ENCODE measurements at places on chromosomes 2 and 18.

DNA sequence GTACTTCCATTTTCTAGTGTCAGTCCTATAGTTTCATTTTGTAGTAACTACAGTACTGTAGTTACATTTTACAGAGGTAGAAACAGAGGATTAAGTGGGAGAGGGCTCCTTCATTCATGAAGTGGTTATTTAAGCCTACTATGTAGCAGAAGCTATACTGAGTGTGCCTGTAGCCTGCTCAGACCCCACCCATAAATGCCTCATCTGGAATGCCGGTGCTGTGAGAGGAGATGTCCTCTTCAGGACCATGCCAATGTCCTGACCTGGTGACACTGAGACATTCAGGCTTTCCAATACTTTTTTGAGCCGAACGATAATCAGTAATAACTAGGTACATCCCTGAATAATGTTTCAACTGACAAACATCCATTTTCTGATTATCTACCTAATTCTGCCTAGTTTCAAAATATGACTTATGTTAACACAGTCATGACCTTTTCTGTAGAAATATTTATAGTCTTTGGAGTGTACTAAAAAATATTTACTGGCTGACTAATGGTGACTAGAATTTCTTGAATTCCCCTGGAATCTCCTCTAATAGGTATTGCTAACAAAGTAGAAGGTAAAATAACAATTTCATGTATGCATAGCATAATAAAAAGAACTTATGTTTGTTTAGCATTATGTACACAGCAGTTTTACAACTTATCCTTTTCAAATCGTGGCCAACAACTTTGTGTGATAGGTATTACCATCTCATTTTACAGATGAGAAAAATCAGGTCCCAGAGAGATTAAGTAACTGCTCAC lies 10.2 kb upstream of the ARHGAP28 start:
- DNase-seq = no peak

- no peak for DNase-seq
These were observed 46.1 kb downstream of the SPATS2L start for GRCh38 chr2:200352636-200353035.

- no peak for DNase-seq
These were observed 41.3 kb downstream of the PTPN2 start for GRCh38 chr18:12842459-12843380.

DNA sequence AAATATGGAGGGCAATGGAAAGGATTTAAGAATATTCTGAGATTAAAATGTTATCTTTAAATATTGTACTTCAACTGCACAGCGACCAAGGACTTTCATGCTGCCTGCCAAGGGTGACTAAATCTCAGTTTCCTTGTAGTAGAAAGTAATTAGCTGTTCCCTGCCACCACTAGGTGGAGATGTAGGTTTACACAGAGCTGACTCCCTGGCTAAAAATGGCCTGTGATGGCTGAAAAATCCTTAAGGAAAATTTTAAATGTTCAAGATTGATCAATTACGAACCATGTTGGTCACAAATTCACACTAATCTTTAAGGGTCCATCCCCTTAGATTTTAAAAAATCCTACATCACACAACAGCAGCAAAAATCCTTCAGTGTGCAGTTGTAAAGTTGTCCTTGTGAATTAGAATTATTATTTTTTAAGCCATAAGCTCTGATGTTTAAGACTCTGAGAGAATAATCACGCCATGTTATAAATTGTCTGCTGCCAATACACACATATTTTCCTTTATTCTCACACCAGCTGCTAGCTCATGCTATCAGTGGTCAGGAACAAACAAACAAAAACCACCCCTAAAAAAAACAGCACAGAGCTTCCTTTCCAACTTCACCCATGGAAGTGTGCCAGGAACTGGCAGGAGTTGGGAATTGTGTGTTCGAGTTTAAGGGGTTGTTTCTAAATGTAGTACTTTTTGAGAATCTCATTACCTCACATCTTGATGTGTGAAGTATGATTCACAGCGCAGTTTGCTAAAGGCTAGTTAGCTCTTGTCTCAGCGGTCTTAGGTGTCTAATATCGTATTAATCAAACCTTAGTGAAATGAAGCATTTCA lies 399.8 kb downstream of the TMEM182 start:
- DNase-seq = no peak

- DNase-seq = no peak
These were observed 12.3 kb downstream of the CRIM1 start for GRCh38 chr2:36367895-36368353.

GRCh38 chr2:239298116-239298804 lies 102.6 kb downstream of the HDAC4 start:
- peak; percentile 38 for DNase-seq

DNA sequence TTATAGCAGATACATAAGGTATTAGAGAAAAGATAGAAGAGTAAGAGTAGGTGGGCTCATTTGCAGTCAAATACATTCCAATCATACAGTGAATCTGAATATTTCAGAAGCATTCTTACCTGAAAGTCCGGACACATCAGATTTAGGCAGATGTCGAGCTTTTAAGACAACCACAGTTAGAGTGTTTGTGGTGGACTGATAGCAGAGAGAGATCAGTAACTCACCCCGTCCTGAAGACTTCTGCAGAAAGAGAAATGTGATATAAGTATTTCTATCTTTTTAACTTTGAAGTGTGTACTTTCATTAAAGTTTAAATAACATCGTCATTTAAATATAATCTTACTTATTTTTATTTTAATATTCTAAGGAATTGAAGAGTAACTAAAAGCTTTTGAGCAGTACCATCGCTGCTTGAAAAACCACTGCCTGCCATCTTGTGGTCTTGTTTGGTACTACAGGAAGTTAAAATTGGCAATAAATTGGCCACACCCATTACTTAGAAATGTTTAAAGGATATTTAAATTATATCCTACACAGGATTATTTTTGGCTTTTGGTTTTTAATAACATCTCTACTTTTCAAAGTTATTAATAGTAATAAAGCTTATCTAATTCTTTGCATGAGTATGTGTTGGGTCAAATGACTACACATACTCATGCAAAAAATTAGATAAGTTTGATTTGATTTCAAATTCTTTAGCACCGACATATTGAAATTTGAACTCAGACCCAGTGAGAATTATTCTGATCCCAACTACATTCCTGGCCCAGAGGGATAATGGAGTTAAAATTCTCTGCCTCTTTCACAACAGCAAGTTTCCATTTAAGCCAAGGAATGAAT lies 5.5 kb downstream of the SYT4 start:
- no peak for DNase-seq

- DNase-seq = peak; percentile 34
These were observed 42.1 kb downstream of the BMP10 start for GRCh38 chr2:68828887-68829708.

GRCh38 chr2:212930556-212931260 lies 220.7 kb downstream of the IKZF2 start:
- no peak for DNase-seq

DNA sequence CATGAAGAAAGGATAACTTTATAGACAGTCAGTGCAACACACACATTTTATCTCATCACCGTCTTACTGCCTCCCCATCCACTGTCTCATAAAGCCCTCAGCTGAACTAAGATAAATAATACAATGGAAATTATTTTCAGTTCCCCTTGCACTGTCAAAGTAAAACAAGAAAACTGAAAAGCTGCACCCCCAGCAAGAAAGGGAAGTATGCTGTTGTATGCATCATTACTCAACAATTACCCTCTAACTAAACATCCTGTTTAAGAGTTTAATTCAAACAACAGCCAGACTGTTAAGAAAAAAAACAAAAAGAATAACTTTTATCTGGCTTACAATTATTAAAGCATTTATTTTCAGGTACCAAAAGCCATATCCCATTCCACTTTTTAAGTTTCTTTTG lies 25.0 kb downstream of the MPPE1 start:
- DNase-seq = no peak

DNA sequence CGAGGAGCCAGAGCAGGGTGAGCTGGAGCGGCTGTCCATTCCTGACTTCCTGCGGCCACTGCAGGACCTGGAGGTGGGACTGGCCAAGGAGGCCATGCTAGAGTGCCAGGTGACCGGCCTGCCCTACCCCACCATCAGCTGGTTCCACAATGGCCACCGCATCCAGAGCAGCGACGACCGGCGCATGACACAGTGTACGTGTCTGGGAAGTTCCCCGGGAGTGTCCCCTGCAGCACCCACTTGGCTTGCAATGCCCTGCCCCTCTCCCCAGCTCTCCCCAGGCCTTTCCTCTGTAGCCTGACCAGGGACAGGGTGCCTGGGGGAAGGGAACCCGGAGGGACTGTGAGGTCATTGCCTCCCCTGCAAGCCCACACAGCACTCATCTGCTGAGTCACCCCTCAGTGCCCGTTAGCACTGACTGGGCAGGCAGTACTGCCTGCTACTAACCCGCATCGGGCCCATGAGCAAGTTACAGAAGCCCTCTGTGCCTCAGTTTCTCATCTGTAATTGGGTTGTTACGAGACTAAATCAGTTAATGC lies 29.4 kb upstream of the GMPPA start:
- no peak for DNase-seq

- no peak for DNase-seq
These were observed 136.4 kb downstream of the HDAC4 start for GRCh38 chr2:239264492-239264837.

GRCh38 chr2:205612636-205613035 lies 69.7 kb upstream of the NRP2 start:
- no peak for DNase-seq

DNA sequence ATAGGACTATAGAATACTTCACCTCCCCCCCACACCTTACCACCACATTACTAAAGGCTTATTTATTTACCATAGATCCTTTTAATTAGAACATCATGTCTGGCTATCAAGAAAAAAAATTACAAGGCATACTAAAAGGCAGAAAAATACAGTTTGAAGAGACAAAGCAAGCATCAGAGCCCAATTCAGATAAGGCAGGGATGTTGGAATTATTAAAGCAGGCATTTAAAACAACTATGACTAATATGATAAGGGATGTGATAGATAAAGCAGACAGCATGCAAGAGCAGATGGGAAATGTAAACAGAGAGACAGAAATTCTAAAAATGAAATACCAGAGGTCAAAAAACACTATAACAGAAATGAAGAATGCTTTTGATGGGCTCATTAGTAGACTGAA lies 55.4 kb upstream of the SMIM21 start:
- DNase-seq = no peak

GRCh38 chr18:32243358-32243757 lies 53.5 kb downstream of the MEP1B start:
- DNase-seq = no peak

DNA sequence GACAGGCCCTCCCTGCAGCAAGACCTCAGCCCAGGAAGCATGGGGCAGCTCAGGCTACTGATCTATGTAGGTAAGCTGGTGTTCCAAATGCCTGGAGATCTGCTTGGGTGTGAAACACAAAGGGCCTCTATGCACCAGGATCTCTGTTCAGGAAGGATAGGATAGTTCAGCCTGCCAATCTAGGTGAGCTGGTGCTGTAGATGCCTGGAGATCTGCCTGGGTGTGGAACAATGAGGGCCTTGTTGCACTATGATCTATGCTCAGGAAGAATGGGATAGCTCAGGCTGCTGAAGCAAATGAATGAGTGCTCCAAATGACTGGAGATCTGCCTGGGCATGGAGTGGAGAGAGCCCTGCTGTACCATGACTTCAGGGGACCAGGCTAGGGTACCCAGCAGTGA lies 48.9 kb upstream of the MYL1 start:
- DNase-seq = no peak

DNA sequence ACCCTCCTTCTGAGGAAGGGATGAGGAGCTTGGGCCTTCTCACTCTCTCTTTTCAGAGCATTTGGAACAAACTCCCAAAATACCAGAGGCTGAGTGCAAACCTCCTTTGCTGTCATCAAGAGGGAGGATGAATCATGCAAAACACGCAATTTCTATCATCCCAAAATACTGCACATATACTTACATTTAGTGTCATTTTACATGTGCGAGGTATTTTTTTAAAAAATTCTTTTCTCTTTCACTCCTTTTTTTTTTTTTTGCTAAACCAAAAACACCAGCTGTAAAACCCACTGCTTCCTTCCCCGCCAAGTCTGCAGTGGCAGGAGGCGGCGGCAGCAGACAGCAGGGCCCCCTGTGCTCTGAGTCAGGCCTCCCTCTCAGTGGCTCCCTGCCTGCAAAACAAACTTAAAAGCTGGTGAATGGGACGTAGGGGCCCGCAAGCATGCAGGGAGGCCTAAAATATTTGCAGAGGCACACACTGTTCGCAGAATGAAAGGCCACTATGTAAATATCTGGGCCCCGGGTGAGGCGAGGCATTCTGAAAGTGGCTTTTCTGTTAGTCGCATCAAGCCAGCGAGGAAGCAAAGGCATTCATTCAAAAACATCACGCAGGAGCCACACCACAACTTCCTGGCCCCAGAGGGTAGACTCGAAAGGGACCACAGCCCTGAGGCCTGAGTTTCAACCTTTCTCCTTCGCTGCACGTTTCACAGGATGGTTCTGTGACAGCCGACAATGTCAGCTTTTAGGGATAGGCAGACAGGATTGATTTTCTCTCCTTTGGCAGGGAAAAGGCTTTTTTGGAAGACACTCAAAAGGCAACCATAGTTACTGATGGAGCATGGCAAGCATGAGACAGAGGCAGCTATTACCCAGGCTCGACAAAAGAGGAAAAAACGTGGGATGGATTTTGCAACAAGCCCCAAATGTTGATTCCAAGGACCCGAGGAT lies 73.4 kb downstream of the ACTR2 start:
- peak; percentile 40 for DNase-seq

DNA sequence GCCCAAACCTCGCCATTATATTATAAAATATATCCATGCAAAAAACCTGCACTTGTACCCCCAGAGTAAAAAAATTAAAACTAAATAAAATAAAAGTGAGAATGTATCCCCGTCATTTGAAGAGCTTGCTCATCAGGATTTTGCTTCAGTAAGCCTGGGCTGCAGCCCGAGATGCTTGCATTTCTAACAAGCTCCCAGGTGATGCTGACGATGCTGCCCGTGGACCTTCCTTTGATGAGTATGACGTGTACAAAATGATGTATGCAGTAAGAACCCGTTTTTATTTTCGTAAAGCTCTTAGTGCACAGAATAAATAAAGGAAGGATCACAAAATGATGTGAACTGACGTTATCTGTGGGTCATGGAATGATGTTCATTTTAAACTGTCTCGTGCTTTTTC lies 63.5 kb downstream of the CRACDL start:
- DNase-seq = no peak

- DNase-seq = no peak
These were observed 137.8 kb upstream of the SKOR2 start for GRCh38 chr18:47389210-47389609.

Data from stimulated activated CD8-positive, alpha-beta memory T cell treated with anti-CD3 and anti-CD28 coated beads, Interleukin-2, amount 100 ng/mL, for 1 hour (primary cell).